Tibial artery (tissue), 4 donors: ENCODE measurements at places on chromosomes 2 and 18.
A peak's percentile ranks its signal among the peaks of the same experiment; 100 is the strongest.

GRCh38 chr18:13521418-13521817 is 204.9 kb downstream of the FAM210A start:
- DNase-seq: no peak

GRCh38 chr2:218229239-218229638 is 12.2 kb downstream of the ARPC2 start:
- peak; percentile 26 for DNase-seq

GRCh38 chr18:1412655-1413322 is 508.1 kb downstream of the ADCYAP1 start:
- DNase-seq: no peak

DNA sequence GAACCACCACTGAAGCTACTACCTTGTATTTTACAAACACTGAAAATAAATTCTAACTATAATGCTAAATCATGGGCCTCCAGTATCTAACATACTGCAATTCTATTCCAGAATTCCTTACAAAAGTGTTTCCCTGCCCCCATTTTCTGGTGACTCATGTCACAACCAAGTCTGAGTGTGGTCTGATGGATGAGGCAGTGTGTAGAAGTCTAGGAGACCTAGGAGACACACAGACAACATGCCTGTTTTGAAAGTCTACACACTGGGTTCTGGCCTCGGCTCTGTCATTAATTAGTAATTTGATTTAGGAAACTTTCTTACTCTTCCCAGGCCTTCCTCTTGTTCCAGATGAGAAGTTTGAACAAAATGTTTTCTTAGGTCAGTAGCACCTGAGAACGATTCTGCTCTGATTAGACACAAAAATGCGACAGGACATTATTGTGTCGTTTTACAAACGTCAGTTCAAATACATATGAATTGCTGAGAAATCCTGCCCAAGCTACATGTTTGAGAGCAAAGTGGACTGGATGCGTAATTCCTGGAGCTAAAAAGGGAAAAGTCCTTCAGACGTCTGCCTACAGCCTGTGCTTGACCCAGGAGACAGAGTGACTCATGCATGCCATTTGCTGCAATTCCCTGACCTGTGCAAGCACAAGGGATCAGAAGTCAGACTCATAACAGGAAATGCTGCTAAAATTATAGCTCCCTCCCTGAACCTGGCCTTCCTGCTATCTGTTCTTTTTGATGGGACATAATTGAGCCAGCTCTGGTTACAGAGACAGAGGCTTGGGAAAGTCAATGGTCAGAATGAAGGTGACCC is 494.4 kb downstream of the SOX11 start:
- DNase-seq: peak; percentile 72

DNA sequence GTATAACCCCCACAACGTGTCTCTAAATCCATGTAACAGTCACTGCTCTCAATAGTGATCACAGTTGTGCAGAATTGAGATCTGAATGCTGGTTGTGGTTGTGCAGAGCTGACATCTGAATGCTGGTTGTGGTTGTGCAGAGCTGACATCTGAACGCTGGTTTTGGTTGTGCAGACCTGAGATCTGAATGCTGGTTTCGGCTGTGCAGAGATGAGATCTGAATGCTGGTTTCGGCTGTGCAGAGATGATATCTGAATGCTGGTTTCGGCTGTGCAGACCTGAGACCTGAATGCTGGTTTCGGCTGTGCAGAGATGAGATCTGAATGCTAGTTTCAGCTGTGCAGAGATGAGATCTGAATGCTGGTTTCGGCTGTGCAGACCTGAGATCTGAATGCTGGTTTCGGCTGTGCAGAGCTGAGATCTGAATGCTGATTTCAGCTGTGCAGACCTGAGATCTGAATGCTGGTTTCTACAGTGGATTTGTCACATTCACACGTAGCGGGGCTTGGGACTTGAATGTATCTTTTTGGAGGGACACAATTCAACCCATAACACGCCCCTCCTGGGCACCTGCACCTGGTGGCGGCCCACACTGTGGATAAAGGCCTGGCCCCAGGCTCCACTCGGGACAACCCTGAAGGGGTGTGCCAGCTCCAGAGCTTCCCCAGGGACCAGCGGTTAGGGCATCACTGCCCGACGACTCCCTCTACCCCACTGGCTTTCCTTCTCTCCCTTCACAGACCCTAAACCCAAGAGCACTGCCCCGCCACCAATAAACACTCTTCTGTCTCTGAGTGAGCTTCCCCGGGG is 51.1 kb upstream of the SLC66A3 start:
- DNase-seq: no peak

GRCh38 chr2:67851956-67852824 is 210.6 kb downstream of the C1D start:
- no peak for DNase-seq

- DNase-seq: no peak
Observed at GRCh38 chr2:189442468-189442867, 1.2 kb downstream of the WDR75 start.

GRCh38 chr2:186617771-186618170 is 27.9 kb downstream of the ITGAV start:
- no peak for DNase-seq

DNA sequence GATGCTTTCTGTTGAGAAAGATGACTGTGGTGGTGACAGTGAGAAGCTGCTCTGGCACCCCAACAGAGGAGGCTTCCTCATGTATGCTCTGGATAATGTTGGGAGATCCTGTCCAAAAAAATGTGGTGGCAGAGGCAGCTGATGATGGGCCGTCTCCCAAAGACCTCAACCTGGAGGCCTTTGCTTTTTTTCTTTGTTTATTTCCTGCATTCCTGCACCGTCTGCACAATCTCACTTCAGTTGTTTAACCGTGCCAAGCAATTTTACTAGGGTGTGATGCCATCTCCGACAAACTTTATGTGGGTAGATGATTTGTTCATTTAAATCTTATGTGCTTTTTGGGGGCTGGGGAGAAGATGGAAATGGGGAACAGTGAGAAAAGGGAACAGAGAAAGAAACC is 62.2 kb upstream of the IGFBP5 start:
- DNase-seq: no peak

GRCh38 chr18:26723981-26724380 is 141.5 kb downstream of the AQP4 start:
- no peak for DNase-seq

GRCh38 chr2:234427081-234428061 is 69.5 kb downstream of the ARL4C start:
- DNase-seq: no peak

GRCh38 chr2:107633580-107634147 is 193.0 kb upstream of the RGPD4 start:
- no peak for DNase-seq

DNA sequence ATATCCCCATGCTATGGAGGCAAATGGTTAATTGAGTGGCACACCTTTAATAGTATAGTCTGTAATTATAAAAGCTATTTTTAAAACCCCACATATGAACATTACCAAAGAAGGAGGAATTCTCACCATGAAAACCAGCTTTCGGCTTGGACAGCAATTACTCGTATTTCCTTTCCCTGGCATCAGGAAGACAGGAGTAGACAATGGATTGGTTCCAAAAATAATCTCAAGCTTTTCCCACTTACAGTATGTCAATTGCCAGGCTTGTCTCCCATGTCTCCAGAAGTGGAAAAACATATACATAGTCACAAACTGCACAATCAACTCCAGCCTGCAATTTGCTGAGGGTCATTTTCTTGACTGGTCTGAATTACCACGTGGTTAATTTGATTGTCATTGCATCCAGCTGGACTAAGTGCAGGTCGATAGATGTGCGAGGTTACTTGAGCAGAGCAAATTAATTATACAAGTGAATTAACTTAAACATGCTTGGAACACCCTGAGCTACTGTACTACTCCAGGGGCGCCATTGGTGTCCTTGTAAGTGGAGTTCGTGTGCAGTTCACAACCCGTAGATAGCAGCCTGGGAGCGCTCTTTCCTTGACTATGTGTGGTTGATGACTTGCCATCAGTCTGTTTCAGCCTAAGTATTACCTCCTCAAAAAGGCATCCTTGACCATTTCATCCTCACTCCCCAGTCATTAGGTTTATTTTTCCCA is 124.3 kb upstream of the PELI1 start:
- no peak for DNase-seq

DNA sequence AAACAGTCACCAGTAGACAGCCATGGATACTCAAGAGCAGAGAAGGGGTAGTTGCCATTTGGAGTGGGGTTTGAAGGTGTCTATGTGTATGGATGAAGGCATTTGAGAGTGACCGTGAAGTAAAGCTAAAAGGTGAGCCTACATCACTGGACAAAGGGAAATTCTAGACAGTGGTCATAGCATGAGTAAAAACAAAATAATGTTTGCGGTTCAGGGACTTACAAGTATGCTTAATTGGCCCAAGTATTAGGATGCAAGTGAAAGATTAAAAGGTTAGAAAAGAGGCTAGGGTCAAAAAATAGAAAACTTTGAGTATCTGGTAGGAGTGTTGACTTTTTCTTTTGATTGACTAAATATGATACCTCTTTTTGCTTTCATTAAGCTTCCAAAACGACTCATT is 238.1 kb upstream of the SLC8A1 start:
- no peak for DNase-seq

DNA sequence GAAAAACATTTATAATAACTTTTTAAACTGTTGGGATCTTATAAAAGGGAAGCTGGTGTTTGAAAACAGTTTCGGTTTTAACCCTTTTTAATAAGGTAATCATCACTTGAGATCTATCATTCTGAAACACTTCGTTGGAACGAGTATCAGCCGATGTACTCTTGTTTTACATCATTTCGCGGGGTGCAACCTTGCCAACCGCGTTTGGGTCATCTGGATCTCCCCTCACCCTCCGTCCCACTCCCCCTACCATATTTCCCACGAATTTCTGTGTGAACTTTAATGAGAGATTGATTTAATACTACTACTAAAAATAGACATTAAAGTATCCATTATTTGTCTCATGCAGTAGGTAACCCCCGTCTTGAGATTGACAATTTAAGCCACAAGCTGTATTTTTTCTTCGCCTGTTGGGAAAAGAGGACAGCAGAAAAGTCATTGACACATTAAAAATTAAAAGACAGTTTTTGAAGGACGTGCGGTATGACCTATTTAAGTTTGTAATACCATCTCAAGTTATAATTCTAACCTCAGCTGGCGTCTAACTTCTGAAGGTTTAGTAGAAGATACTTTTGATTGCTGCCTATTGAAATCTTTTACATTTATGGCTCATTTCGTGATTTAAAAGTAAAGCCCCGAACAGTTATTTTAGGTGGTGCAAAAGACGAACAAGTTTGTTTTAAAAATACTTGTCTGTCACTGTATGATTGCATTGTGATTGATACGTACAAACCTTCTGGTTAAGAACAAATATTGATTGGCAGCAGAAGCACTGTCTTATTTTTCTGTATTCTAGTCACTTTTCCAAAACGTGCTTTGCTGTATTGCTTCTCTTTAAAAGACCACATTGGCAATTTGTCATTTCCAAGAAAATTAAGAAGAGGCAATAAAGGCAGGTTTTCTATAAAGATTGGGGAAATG is 1.5 kb downstream of the CREB1 start:
- DNase-seq: no peak

DNA sequence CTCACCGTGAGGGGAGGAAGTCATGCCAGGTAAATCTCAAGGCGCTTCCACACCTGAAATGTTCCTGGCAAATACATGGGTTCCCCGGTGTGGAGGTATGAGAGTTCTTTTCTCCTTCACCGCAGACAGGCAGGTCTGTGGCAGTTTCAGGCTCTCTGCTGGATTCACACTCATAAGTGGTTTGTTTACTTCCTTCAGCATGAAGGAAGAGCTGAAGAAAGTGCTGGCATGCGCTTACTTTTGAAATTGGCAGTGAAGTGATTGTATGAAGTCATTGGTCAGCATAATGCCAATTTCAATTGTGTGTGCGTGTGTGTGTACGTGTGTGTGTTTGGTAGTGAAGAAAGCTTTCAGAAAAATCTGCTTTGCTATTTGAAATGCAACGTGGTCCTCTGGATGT is 43.4 kb downstream of the RNF144A start:
- DNase-seq: no peak

GRCh38 chr2:8496079-8496478 is 185.8 kb upstream of the ID2 start:
- no peak for DNase-seq

GRCh38 chr2:40554665-40555294 is 102.9 kb upstream of the SLC8A1 start:
- peak; percentile 84 for DNase-seq

- no peak for DNase-seq
Observed at GRCh38 chr2:136010126-136010525, 24.7 kb upstream of the DARS1 start.
